Stimulated activated CD4-positive, alpha-beta T cell treated with anti-CD3 and anti-CD28 coated beads, Interleukin-15, amount 100 ng/mL, for 24 hours (primary cell): ENCODE measurements at places on chromosomes 2 and 18.

DNA sequence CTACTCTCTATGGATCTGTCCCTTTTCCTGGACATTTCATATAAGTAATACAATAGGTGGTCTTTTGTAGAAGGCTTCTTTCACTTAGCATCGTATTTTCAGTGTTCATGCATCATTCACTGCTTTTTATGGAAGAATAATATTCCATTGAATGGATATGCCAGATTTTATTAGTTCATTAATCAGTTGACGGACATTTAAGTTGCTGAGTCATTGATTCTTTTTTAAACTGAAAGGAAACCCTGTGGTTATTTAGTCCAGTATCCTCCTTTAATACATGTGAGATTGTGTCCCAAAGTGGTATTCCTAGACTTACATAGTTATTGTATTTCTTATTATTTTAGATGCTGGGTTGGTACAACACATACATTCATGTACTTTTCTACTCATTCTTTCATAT lies 162.1 kb upstream of the UNC80 start:
- no peak for DNase-seq

DNA sequence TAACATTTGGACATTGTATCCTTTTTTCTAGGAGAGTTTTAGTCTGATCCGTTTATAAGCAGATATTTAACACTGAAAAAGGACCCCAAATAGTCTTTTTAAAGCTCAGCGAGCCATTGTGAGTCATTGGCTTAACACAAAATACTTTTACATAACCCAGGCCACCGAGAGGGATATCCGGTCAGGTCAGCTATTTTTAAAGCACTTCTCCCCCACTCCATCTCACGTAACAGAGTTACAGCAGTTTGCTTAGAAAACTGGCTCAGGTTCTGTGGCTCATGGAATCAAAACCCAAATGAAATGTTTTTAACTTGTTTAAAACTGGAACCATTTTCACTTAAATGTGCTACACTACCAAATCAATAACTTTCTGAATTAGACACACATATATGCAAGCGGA lies 23.9 kb downstream of the COL4A3 start:
- DNase-seq, result no peak

DNA sequence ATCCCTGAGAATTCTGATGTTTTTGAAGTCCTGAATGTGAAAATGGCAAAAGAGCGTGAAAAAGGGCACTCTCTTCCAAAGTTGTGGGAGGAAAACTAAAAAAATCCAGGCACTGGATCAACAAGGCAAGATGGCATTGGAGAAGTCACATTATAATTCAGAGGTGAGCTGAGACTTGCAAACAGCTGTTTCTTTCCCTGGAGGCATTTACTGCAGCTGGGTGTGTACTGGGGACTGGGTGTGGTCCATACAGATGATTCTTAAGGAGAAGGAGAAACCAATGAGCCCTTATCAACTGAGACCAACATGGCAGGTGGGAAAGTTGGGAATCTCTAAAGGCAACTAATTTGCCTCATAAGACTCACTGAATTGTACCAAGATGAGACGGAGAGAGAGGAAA lies 313.9 kb downstream of the TRIB2 start:
- no peak for DNase-seq

GRCh38 chr18:37483221-37483971 lies 82.2 kb downstream of the CELF4 start:
- no peak for DNase-seq

- no peak for DNase-seq
Measured at GRCh38 chr2:197079832-197080555, 153.5 kb upstream of the PGAP1 start.

DNA sequence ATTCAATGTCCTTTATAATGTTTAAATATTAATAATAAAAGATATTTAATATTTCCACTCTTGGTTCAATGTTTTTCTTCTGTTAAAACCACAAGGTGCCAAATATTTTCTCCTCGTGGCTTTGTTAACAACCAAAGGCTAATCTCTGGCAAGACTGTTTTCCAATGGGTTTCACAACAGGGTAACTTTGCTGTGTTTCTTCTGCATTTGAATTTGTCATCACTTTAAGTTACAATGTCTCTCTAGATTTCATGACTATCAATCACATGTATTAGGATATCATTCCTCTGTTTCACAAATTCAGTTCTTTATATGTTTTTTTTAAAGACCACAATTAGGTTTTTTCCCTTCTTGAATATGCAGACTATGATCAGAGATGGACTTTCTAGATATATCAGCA lies 469.8 kb upstream of the ACVR2A start:
- no peak for DNase-seq

- no peak for DNase-seq
Measured at GRCh38 chr2:14292964-14293363, 339.6 kb upstream of the LRATD1 start.

- DNase-seq, result no peak
Measured at GRCh38 chr2:176167398-176167797, 10.3 kb downstream of the HOXD3 start.

GRCh38 chr18:31156821-31157763 lies 5.6 kb downstream of the DSC1 start:
- no peak for DNase-seq
